ENCODE measurements at places on chromosomes 5 and 9. TPM values are rescaled to one million over a fixed set of nuclear protein-coding genes. Genes with fewer than 3 reads are reported as not detected.

GRCh38 chr9:123399803-123400378, 43.9 kb downstream of the CRB2 start:
- no peak for DNase-seq

DNA sequence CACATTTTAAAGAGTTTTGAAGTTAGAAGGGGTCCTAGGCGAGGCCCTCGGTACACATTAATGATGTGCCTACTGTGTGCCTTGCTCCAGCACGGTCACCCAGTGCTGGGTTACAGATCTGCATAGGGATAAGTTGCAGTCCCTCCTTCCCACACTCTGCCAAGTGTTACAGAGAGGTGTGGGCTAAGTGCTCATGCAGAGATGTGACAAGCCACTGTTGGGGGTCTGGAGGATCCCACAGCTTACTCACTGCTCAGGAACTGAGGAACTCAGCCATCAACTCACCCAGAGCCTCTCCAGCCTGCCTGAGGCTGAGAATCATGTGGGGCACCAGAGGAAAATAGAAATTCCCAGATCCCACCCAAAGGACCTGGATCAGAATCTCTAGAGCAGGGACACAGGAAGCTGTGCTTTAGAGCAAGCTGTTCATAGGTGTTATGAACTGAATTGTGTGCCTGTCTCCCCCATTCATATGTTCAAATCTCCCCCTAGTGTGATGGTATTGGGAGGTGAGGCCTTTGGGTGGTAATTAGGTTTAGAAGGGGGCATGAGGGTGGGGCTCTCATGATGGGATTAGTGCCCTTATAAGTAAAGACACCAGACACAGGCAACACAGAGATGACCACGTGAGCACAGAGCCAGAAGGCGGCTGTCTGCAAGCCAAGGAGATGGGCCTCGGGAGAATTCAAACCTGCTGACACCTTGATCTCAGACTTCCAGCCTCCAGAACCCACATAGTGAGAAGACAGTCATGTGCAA, 164.1 kb downstream of the HSD17B3 start:
- DNase-seq = no peak

DNA sequence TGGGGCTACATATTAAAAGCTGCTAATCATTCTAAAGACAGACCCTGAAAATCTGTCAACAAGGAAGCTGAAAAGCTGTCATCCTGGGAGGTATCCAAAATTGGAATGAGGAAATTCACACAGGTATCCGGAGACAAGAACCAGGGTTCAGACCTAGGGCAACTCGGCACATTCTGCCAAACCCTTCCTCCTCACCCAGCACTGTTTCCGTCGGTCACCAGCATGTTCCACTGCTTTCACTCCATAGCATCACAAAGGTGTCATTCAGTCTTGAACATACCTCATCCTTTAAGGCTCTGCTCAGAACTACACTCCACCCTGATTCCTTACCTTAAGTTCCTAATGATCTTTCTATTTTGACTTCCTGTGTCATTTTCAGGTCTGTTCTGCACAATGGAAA, 153.1 kb upstream of the RASA1 start:
- no peak for DNase-seq

- no peak for DNase-seq
These were observed 58.5 kb upstream of the IER5L start for GRCh38 chr9:129236441-129237145.

GRCh38 chr5:79736528-79737514, 47.2 kb downstream of the CMYA5 start:
- DNase-seq = no peak

DNA sequence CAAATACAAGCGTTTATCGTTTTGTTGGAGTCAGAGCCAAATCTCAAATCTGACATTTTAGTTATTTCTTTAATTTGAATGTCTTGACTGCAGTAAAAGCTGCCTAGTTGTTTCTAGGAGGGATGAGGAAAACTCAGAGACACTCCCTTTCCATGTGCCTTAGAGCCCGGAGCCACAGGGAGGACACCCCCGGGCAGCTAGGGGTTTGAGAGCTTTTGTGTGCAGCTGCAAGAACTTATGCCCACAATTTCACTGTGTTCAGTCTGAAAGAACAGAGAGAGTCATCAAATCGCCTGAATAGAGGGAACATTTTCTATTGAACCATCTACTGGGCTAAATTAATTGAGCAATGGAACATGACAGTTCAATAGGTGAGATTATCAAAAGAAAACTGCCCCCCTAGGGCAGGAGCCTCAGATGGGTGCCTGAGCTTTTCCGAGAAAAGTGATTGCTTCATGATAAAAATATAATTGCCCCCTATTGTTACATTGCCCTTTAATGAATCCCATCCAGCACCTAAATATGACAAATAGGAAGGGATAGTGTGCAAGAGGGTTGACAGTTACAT, 709.3 kb upstream of the RGMB start:
- no peak for DNase-seq

DNA sequence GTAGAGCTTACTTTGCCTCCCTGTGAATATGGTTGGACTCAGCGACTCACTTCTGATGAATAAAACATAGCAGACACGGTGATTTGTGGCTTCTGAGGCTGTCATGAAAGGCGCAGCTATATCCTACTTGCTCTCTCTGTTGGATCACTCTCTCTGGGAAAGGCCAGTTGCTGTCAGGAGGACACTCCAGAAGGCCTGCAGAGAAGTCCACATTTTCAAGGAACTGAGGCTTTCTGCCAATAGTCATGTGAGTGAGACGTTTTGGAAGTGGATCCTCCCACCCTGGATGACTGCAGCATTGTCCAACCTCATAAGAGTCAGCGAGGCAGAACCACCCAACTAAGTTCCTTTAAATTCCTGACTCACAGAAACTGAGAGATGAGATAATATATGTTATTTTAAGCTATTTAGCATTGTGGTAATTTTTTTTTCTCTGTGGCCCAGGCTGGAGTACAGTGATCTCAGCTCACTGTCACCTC, 156.0 kb upstream of the MAST4 start:
- DNase-seq = no peak

GRCh38 chr5:179142434-179143198, 82.4 kb downstream of the ZNF354C start:
- no peak for DNase-seq

DNA sequence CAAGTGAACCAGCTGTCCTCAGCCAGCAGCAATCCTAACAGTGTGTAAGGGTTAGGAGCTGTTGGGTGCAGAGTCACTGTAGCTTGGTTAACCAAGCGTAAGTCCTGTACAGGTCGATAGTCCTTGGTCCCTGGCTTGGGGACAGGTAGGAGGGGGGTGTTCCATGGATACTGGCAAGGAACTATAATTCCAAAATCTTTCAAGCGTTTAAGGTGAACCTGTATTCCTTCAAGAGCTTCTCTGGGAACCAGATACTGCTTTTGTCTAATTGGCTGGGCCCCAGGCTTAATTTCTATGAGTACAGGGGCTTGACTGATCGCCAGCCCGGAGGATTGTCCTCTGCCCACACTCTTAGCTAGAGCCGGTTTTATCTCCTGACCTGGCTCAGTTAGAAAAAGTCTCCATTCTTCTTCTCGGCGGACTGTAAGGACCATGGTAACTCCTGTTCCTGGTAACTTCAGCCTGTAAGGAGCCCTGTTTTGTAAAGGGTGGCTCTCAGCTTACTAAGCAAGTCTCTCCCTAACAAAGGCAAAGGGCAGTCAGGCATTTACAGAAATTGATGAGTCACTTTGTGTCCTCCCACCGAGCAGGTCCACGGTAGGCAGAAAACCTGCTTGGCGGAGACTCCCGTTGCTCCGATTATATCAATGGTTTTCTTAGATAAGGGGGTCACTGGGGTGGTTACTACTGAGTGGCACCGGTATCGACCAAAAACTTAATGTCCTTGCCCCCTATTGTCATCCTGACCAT, 6.0 kb upstream of the ZNF354C start:
- no peak for DNase-seq

DNA sequence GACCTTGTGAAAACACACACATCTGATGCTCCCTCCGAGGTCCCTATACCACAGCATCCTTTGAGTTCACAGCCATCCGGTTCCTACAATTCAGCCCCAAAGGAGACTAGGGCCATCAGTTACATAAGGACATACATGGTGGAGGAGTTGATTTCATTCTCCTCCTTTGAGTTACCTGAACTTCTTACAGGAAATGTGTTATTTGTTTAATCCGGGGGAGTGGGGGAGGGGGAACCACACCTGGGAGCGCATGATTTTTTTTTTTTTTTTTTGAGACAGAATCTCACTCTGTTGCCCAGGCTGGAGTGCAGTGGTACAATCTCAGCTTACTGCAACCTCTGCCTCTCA, 30.7 kb downstream of the SEMA4D start:
- no peak for DNase-seq

- no peak for DNase-seq
These were observed 349.1 kb downstream of the ZNF608 start for GRCh38 chr5:124397317-124397716.

- DNase-seq = no peak
These were observed 257.5 kb downstream of the PARP8 start for GRCh38 chr5:50923768-50924494.

GRCh38 chr9:14133394-14133793, 180.5 kb downstream of the NFIB start:
- no peak for DNase-seq

DNA sequence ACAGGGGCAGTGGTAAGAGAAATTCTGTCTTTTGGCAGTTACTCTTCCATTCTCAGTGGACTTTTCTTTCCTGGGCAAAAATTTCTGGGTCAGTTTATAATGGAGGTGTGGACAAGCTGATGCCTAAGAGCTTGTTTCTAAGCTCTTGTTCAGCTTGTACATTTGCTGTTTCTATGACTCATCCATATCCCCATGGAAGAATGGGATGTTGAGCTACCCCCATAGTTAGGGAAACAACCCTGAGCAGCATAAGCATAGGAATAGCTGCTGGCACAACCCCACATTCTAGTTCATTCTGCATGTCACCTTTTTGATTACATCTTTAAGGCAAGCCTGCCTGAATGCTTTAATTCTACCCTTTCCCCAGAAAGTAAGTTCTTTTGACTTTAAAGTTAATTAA, 173.3 kb downstream of the PSAT1 start:
- DNase-seq = no peak

- no peak for DNase-seq
These were observed 1.0 kb upstream of the ZCCHC7 start for GRCh38 chr9:37119360-37119759.

DNA sequence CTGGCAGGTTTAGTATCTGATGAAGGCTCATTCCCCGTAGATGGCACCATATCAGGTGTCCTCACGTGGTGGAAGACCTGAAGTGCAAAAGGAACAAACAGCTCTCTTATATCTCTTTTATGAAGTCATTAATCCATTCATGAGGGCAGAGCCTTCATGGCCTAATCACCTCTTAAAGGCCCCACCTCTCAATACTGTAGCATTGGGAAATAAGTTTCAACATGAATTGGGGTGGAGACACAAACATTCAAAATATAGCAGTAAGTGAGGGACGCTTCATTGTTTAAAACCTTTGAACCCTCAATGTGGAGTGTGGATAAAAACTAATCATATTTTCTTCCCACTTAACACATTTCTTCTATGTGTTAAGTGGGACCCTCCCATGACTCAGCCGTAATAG, 489.4 kb upstream of the WWC1 start:
- DNase-seq = no peak

DNA sequence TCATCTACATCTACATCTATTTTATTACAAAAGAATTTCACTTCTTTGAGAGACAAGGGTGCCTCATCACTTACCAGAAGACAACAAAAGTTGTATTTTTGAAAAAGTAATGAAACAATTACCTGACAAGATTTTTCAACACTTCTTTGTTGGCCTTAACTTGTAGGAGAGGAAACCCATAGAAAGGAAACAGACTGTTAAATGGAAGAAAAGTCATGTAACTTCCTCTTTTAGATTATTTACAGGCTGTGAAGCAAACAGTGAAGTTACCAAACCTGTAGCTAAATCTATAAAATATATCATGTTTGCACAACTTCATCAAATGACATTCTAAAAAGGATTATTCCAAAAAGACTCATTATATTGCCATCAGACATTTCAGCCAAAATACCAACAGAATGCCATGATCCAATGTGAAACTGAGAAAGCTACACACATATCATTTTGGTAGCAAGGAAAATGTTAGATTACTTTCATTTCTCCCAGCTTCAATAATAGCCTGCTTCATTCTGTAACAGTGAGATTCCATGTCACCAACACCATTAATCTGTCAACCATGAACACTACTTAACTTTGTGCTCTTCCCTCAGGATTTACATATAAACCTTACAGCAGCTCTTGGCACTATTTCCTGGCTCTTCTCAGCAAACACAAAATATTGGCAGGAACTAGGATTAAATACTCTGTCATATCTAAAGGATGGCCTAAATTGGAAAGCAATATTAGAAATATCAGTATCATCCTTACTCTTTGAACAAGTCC, 122.5 kb downstream of the MCTP1 start:
- no peak for DNase-seq

DNA sequence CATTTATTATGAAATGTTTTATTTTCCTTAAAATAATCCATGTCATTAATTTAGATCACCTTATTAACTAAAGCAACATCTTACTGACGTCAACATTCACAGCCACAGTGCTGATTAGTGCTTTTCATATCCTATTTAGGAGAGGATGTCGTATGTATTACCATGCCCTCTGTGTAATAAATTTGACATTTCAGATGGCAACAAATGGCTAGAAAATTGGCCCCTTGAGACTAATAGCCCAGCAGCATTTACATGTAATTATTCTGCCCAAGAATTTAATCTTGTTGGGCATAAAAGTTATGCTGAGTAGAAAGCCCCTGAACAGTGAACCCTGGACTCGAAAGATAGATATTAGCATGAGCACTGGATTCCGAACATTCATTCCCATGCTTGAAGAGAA, 391.2 kb downstream of the PRELID2 start:
- no peak for DNase-seq

The CRB2 gene
- total RNA-seq = not detected

The HCN1 gene
- 0.29 TPM for total RNA-seq

The SPATA31A3 gene
- not detected for total RNA-seq

The LCN2 gene
- total RNA-seq = not detected

The IGIP gene
- 8.0 TPM for total RNA-seq

The CDH6 gene
- 1.8 TPM for total RNA-seq

The PDE6A gene
- not detected for total RNA-seq

The LCN9 gene
- total RNA-seq = not detected

The CARD9 gene
- total RNA-seq = 0.51 TPM

The HAVCR2 gene
- 1.3 TPM for total RNA-seq

The ATP10B gene
- 0.63 TPM for total RNA-seq

The WDR31 gene
- 0.36 TPM for total RNA-seq

The ABO gene
- total RNA-seq = 2.4 TPM

The BTNL8 gene
- total RNA-seq = 0.59 TPM

All from gastrocnemius medialis (tissue), 4 donors.